ENCODE measurements at places on chromosomes 7 and 10.

DNA sequence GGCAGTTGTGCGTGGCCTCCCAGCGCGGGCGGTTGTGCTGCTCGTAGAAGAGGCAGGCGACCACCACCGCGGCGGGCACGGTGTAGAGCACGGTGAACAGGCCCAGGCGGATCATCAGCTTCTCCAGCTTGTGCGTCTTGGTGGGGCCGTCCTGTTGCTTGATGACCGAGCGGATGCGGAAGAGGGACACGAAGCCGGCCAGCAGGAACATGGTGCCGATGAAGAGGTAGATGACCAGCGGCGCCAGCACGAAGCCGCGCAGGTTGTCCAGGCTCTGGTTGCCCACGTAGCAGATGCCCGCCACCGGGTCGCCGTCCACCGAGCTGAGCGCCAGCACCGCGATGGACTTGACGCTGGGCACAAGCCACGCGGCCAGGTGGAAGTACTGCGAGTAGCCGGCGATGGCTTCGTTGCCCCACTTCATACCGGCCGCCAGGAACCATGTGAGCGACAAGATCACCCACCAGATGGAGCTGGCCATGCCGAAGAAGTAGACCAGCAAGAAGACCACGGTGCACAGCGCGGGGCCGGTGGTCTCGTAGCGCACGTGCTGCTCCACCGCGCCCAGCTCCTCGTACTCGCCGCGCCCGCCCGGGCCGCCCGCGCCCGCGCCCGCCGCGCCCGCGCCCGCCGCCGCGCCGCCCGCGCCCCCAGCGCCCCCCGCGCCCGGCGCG, 2.2 kb downstream of the FZD8 start:
- no peak for DNase-seq

DNA sequence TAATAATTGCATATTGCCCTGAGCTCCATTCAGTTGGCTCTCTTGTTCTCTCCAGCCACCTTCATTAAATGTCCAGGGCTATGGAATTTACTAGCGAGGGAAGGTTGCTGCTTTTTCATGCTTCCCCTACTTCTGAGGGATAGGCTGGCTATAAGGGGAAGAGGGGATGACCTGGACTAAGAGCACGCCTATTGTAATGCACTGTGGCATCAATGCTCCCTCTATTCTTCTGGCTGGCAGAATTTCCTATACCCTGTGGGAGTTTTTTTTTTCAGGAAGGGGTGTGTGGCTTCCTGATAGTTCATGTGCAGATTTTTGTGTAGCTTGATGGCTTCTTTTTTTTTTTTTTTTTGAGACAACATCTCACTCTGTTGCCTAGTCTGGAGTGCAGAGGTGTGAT, 155.8 kb downstream of the SND1 start:
- DNase-seq: no peak

GRCh38 chr10:129525401-129525801, 58.4 kb downstream of the MGMT start:
- no peak for DNase-seq

GRCh38 chr10:88057720-88058119, 194.3 kb downstream of the PTEN start:
- no peak for DNase-seq

DNA sequence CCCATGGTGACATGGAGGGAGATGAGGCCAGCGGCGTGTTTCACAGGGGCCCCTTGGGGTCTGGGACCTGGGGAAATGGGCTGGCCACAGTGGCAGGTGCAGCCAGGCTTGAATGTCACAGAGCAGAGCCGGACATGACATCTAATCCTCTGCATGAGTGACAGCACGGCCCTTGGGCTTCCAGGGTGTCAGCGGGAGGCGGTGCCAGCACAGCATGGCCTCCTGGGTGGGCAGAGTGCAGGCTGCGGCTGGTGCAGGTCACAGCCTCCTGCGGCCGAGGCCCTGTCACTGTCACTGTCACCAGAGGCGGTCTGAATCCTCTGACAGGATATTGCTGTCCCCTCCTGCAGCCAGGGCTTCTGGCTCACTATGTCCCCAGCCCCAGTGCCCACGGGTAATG, 18.2 kb downstream of the BHLHA15 start:
- no peak for DNase-seq

DNA sequence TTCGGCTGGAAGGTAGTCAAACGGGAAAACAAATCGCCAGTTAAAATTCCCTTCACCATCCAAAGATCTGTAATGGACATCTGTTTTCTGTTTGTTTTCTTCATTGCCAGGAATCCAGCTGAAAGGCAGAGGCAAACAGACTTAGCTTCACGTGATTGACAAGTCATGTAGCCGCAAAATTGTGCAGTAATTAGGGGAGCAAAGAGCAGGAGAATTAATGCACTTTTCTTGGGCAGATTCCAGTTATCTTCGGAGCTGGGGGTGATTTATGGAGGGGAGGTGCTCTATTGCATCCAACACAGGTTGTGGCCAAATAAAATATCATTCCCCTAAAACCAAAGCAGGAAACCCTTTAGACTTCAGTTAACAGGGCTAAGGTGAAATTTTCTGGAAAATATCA, 162.2 kb downstream of the MYOF start:
- DNase-seq: no peak

DNA sequence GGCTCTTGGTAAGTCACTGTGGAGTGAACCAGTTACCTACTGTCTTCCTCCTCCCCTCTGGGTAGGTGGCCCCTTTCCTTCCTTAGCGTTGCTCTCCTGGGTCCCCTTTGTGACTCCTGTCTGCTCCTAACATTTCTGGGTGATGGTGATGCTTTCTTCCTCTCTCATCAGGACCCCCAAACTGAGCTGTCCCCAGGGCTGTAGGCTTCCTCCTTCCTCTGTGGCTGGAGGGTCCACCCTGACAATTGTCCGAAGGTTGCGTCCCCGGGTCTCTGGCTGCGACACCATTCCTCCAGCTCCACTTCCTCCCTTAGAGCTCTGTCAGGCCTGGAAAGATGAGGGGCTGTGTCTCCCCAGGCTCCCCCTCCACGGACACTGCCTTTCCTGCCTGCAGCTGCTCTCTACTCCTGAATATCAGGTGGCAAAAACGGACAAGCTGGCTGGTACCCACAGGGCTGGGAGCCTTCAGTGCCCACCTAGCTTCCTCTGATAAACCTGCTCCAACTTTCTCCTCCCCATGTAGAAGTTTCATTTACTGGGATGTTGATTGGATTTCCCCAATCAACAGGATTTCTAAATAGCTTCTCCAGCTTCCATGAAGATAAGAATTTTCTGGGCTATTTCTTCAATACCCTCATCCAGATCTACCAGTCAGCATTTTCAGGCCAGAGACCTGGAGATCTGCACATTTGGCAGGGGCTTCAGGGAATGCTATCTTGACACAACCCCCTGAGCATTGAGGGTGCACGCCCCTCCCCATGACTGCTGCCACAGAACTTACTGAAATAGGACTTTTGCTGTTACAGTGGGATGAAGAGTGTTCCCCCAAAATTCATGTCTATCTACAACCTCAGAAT, 506.5 kb downstream of the TCERG1L start:
- no peak for DNase-seq

DNA sequence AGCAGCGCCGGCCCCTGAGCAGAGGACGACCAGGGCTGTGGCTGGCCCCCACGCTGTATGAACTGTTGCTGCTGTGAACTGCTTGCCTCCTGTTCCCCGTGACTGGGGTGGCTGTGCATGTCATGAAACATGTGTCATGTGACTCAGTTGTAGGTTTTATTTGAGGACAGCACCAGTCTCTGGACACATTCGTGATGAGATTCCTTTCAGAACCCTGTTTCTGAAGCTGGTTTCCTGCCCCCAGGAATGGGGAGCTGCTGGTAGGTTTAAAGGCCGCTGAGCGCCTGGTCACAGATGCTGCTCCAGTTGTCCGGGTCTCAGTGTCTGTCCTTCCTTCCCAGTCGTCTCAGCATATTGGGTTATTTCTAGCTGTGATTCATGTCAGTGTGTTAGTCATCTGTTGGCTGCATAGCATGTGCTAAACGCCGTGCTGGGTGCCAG, 79.1 kb upstream of the PPIF start:
- DNase-seq: no peak

DNA sequence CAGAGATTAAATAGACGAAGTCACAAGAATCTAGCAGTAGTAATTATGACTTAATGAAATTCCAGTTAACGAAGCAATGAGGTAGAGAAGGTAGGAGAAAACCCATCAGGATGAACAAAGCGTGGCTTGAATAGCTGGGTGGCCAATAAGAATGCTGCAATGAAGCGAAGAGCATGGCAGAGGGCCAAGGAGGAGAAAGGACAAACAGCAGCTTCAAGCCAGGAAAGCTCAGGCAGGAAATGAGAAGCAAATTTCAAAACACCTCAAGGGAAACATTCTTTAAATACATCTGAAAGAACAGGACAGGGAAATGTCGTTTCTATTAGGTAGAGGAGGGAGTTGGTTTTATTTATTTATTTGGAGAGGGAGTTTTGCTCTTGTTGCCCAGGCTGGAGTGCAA, 122.5 kb downstream of the KIAA1217 start:
- DNase-seq: no peak

- DNase-seq: no peak
These were observed 28.2 kb downstream of the SGPL1 start for GRCh38 chr10:70843776-70844489.

- no peak for DNase-seq
These were observed 731 bp upstream of the CRPPA start for GRCh38 chr7:16422103-16422435.

- no peak for DNase-seq
These were observed 81.5 kb downstream of the ITIH5 start for GRCh38 chr10:7585228-7585627.

- DNase-seq: no peak
These were observed 206.3 kb downstream of the THSD7A start for GRCh38 chr7:11625669-11626068.

Data from hippocampal formation (tissue), 2 donors.